ENCODE measurements at places on chromosomes 4 and X.

DNA sequence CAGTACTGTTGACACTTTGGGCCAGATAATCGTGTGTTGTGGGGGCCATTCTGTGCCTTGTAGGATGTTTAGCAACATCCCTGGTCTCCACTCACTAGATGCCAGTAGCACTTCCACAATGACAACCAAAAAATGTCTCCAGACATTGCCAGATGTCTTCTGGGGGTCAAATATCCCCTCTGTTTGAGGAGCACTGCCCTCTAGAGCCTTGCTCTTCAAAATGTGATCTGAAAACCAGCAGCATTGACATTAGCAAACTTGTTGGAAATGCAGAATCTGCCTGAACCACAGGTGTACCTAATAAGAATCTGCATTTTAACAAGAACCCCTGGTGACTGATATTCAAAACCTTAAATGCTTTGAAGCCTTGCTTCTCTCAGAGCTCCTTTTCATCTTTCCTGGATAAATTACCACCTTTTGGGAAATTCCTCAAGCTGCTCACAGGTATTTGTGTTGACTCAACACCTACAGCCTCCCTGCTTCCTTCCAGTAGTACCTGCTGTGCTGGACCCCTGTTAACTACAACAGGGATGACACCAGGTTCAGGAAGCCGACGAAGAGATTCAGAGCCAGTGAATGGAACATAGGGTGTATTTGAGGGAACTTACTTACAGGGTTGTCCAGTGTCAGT, 459.0 kb upstream of the NR3C2 start:
- DNase-seq = no peak

DNA sequence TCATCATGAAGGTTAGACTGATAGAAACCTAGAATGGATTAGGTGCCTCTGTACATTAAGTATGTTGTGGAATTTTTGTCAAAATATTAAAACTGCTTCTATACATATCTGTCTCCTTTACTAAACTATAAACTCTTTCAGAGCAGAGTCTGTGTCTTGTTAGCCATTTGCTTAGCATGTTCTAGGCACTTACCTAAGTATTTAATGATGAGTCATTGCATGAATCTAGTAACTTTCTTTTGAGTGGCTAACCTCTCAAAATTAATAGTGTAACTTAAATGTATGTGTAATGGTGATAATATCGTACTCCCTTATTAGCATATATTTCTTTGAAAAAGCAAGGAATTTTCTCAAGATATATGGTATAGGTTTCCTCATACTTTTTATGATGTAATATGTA, 57.8 kb downstream of the RAP1GDS1 start:
- DNase-seq = no peak

DNA sequence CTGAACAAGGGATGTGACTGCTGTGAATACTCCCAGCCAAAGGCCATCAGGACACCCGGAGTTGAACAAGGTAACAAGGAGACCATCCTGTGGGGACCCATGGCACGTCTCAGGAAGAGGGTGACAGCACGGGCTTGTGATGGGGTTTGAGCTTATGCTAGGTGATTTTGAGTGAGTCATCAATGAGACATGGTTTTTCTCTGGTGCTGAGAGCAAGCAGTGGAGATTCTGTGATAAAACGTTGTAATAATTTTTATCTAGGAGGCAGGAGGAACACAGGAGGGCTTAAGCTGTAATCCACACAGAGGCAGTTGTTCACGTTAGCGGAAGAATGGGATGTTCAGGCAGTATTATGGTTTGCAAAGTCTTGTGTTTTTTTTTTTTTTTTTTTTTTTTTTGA, 36.0 kb downstream of the TRIML1 start:
- DNase-seq = no peak

DNA sequence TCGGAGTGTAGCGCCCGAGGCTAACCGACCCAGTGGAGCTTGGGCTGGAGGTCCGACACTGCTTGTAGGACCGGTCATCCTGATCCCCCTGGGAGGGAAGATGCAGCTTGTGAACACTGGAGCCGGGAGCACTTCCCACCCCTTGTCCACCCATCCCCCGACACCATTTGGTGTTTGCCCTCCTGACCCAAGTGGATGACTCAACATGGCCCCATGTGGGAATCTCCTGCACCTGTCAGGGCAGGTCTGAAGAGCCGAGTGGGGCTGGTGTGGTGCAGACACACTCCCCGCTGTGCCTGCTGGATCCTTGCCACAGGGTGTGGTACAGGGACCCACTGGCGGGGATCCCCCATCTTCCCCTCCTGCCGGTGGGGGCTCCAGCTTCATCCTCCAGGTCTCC, 90.0 kb upstream of the AFAP1 start:
- DNase-seq = no peak

GRCh38 chrX:54920610-54921426, at the start of gene TRO:
Gene TRO, plus strand, starts transcription at chrX:54920824. Its CDS starts 1,423 bp downstream, at chrX:54922247.
- peak; percentile 41 for DNase-seq

GRCh38 chr4:925771-926500, 6.2 kb downstream of the GAK start:
- DNase-seq = peak; percentile 55

GRCh38 chr4:72767618-72768302, 198.7 kb upstream of the ADAMTS3 start:
- no peak for DNase-seq

DNA sequence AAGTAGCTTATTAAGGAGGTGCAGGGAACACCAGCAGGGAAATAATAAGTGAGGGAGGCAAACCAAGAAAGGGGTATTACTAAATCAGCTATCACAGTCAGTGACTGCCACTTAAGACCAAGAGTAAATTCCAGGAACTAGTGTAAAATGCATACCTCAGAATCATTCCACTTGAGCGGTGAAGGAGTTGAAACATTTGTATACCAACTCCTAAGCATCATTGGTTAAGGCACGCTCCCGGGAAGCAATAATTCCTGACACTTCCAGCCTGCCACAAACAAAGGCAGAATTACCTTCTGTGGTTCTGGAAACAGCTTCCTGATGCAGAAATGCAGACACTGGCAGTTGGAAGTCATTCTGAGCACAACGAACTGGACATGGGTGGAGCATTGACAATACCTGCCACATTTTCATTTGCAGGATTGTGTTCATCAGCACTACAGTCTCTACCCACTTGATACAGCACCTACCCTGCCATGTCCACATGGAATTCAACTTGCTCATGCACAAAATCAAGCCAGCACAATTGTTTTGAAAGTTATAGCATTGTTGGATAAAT, 82.1 kb downstream of the PPP1R2C start:
- no peak for DNase-seq

GRCh38 chr4:162104459-162105124, 59.2 kb downstream of the FSTL5 start:
- no peak for DNase-seq

- DNase-seq = no peak
These were observed 195.7 kb upstream of the HS3ST1 start for GRCh38 chr4:11624370-11624769.

DNA sequence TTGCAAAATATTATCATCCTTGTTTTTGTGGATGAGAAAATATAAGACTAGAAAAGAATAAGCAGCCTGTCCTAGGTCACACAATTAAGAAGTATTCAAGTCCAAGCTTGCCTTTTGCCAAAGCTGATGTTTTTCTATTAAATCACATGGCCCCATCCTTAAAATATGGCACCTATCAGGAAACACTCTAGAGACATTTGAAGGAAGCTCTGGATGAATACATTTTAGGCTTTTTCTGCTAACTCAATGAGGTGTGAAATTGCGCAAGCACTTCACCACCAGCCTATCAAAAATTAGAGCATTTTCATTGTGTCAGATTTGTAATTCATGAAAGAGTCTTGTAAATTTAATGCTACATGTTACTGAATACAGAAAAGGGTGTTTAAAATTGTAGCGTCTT, 251.1 kb upstream of the MAD2L1 start:
- no peak for DNase-seq

DNA sequence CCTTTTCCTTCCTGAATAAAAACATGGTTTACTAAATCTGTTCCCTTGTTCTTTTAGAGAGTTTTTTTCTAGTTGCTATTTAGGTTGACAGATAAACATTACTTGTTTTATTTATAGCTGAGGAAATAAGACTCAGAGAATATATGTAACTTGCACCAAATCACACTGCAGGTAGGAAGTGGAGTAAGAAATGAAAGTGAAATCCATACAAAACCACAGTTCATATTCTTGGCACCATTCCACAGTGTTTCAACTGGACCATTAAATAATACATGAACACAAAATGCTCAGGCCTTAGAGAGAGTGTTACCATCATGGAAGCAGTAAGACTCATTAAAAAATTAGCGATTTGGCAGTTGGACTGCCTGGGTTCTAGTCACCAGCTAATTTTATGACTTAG, 326.9 kb upstream of the SLIT2 start:
- DNase-seq = no peak

GRCh38 chr4:67785528-67785927, 31.3 kb upstream of the GNRHR start:
- no peak for DNase-seq

- no peak for DNase-seq
These were observed 47.8 kb downstream of the SLIT2 start for GRCh38 chr4:20299515-20299914.

DNA sequence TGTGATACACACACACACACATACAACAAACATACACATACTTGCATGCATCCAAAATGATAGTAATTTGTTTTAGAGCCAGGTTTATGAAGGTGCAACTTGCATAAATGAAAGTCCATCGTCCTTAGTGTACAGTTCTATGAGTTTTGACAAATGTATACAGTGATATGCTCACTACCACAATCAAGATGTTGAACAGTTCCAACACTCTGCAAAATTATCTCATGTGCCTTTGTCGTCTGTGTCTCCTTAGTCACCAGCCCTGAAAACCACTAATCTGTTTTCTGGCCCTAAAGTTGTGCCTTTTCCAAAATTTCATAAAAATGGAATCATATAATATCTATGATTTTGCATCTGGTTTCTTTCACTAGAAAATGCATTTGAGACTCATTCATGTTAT, 67.8 kb upstream of the ANXA3 start:
- DNase-seq = no peak

DNA sequence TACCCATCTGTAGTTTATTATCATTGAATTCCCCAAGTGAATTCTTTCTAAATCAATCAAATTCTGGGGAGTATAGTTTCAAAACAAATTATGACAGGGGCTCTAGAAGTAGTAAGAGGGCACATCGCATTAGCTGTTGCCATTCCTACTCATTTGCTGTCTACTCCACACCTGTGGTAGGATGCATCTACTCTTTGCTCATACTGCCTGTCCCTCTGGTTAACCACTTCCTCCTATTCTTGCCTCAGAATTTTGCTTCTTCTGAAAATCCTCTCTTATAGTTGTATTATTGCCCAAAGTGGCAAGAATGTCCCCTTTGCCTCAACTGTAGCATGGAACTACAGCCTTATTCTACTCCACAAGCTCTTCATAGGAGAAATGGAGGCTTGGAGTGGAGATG, 12.7 kb upstream of the DGKK start:
- DNase-seq = no peak

GRCh38 chr4:101119141-101119540, 228.2 kb downstream of the PPP3CA start:
- DNase-seq = no peak

GRCh38 chr4:58739275-58739674, 1629.1 kb upstream of the IGFBP7 start:
- no peak for DNase-seq

GRCh38 chr4:2944091-2944482, 19.1 kb downstream of the NOP14 start:
- no peak for DNase-seq

DNA sequence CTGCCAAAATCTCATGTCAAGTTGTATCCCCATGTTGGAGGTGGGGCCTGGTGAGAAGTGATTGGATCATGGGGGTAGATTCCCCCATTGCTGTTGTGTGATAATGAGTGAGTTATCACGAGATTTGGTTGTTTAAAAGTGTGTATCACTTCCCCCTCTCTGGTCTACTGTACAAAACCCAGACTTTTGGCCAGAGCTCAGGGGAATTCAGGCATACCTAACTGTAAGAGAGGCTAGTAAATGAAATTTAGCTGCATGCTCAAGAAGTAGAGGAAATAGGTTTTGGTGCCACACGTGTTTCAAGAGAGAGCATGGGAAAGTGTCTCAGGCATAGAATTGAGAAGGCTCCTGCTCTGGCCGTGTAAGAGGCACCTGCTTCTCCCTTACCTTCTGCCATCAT, 190.5 kb upstream of the GALNTL6 start:
- DNase-seq = no peak

- no peak for DNase-seq
These were observed 46.9 kb upstream of the SMARCAD1 start for GRCh38 chr4:94160774-94161173.

DNA sequence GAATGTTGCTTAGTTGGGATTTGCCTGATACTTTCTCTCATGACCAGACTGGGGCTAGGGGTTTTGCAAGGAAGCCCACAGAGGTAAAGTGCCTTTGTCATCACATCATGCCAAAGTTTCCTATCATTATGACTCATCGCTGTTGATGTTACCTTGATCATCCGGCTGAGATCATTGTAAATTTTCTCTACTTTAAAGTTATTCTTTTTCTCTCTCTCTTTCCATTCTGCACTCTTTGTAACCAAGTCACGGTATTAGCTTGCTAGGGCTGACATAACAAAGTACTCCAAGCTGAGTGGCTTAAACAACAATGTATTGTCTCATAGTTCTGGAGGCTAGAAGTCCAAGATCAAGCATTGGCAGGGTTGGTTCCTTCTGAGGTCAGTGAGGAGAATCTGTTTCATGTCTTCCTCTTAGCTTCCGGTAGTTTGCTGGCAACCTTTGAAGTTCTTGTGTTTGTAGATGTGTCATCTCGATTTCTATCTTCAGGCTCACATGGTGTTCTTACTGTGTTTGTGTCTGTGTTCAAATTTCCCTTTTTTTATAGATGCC, 113.0 kb downstream of the DTHD1 start:
- DNase-seq = no peak

DNA sequence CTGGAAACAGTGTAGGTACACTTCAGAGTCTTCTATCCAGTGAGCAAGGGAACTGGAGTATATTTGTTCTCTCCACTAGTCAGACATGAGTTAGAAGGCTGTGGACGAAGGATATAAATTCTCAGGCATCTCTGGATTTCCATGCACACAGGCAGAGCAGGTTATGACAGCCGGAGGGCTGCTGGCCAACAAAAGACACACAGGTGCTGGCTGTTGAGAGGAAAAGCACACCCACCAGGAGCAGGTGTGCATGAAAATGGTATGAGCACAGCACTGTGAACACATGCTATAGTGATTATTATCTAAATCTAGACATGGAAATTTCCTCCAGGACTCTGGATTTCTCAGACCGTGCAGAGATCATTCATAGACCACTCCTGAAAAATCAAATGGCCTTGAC, 444.7 kb upstream of the RPS6KA3 start:
- no peak for DNase-seq

DNA sequence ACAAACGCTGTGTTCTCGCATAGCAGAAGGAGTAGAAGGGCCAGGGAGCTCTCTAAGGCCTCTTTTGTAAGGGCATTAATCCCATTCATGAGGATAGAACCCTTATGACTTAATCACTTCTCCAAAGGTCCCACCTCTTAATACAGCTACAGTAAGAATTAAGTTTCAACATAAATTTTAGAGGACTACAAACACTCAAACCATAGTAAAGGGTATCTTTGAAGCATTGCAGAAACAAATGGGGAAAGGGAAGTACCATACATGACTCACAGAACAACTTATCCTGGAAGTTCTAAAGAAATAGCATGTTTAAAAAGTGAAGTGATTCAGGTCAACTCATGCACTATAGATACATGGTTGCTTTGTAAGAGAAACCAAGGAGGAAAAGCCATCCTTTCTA, 680.8 kb downstream of the RPA4 start:
- DNase-seq = no peak
